NCI-H187 treated with DMSO at 0.1 percent for 48 hours (cell line): ENCODE measurements at places on chromosomes 12 and 14.

- DNase-seq = no peak
These were observed 150.0 kb upstream of the SYT10 start for GRCh38 chr12:33589576-33590114.

DNA sequence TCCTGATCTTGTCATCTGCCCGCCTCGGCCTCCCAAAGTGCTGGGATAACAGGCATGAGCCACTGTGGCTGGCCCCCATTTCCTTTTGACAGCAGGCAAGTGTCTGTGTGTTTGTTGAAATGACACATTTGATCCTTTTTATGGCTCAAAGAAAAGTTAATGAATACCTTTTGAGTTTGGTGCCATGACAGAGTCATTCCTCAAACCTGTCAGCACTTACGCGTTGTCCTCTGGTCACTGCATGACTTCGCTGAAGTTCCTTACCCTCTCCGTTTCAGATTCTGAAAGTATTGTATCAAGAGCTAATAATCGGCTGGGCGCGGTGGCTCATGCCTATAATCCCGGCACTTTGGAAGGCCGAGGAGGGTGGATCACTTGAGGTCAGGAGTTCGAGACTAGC lies 32.4 kb downstream of the NEMF start:
- no peak for DNase-seq

DNA sequence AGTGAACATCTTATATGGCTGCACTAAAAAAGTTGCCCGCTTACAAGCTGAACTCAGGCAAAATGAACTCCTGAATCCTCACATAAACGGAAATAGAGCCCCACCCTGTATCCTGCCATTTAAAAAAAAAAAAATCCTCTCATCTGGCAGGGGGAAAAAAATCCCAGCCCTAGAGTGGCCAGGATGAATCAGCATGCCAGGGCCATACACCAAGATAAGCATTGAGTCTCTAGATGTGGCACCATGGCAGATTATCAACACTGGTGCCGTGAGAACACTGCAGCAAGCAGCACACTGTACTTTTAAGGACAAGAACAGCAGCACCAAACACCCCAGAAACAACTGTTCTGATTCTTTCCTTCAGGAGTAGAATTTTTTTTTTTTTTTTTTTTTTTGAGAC lies 65.5 kb downstream of the RASSF3 start:
- no peak for DNase-seq

DNA sequence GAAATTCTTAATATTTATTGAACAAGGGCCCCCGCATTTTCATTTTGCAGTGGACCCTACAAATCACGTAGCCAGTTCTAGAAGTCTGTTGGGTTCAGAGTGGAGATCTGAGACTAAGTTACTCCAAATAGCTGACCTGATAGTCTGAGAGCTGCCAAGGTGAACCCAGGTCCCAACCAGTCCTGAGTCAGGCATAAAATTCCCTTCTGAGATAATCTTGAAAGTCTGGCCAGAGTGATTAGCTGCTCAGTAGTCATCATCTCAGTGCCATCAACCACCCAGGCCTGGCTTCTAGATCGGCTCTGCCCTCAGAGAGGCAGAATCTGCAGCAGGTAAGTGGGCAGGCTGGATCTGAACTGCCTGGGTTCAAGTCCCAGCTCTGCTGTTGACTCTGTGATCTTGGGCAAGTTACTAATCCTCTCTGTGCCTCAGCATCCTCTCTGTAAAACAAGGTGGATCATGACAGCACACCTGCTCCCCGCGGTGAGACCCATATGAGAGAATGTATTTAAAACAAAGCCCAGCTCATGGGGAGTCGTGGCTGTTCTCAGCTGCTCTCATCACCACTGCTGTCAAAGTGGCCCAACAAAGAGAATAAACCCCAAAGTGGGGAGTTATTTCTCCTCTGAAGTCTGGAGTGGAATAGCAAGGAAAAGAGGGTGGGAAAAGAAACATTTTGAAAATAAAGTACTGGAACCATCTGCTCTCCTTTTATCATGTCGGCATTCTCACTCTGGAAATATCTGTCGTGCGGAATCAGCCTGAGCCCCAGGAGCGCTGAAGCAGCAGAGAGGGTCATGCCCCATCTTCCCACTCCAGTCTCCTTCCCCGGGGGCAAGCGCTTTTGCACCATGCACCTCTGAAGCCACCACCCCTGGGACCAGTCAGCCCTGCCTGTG lies 193.3 kb downstream of the DPF3 start:
- no peak for DNase-seq

GRCh38 chr14:32352631-32353030 lies 23.5 kb downstream of the AKAP6 start:
- no peak for DNase-seq

GRCh38 chr12:105433804-105434203 lies 103.3 kb downstream of the C12orf75 start:
- no peak for DNase-seq

- no peak for DNase-seq
These were observed 162.5 kb upstream of the RTL1 start for GRCh38 chr14:101065696-101066694.

GRCh38 chr14:50794068-50794645 lies 36.8 kb downstream of the NIN start:
- no peak for DNase-seq

GRCh38 chr14:64912261-64912660 lies 2.0 kb upstream of the CHURC1 start:
- DNase-seq = no peak

- no peak for DNase-seq
These were observed 37.3 kb upstream of the FGF6 start for GRCh38 chr12:4482936-4483335.

DNA sequence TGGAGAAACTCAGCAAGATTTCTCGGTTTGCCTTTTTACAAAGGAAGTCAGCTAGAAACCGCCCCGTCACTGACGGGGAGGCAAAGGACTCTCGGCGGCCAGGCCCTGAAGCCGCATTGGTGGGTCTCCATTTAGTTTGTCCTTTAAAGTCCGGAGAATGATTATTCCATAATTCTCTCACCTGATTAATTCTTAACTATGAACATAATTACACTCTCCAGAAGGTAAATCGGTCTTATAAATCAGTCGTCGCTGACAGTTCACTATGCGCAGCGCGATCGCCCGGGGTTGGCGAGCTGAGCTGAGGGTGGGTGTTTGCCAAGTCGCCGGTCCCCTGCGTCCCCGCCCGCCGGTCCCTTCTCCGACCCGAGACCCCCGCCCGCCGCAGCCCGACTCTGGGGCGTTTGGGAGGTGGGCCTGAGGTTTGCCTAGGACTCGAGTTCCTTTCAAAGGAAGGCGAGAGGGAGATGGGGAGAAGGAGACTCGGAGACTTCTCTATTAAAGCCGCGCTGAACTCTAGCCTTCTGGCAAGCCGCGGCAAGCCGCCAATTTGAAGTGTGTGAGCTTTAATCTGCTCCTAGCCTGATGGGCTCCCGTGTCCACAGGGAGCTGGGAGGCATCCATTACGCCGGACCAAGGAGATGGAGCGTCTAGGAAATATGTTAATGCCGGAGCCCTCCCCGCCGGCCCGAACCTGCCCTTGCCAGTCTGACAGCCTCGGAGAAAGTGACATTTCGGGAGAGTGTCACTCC lies 392.9 kb downstream of the NOVA1 start:
- no peak for DNase-seq
